ENCODE measurements at places on chromosomes 16 and 17. TPM values are rescaled to one million over a fixed set of nuclear protein-coding genes. Genes with fewer than 3 reads are reported as not detected.

- no peak for DNase-seq
- H3K27me3 ChIP-seq = peaks cover 7% of the 10 kb centered on the region
- H3K36me3 ChIP-seq = no peaks in the 10 kb centered on the region
- H3K4me3 ChIP-seq = no peak overlapping the region
- H3K27ac ChIP-seq = no peak overlapping the region
Measured at GRCh38 chr16:1035066-1035415, 37.5 kb upstream of the SSTR5 start.

The THUMPD1 gene
- polyA plus RNA-seq = 49.4 TPM

DNA sequence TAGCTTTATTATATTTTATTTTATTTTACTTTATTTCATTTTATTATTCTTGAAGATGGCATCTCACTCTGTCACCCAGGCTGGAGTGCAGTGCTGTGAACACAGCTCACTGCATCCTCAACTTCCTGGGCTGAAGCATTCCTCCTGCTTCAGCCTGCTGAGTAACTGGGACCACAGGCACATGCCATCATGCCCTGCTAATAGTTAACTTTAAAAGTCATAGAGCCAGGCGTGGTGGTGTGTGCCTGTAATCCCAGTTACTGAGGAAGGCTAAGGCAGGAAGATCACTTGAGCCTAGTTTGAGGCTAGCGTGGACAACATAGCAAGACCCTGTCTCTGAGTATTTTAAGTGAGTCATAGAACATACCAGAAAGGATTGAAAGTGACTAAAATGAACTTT is 38.7 kb downstream of the ESRP2 start:
- no peaks in the 10 kb centered on the region for H3K27me3 ChIP-seq
- H3K4me3 ChIP-seq = no peak overlapping the region
- H3K4me1 ChIP-seq = no peaks in the 10 kb centered on the region
- peaks cover 22% of the 10 kb centered on the region for H3K36me3 ChIP-seq
- no peak for DNase-seq

GRCh38 chr16:84283314-84284153 is 11.1 kb upstream of the WFDC1 start:
- no peaks in the 10 kb centered on the region for H3K4me1 ChIP-seq
- no peaks in the 10 kb centered on the region for H3K27me3 ChIP-seq
- no peak overlapping the region for H3K4me3 ChIP-seq
- no peak for DNase-seq
- no peaks in the 10 kb centered on the region for H3K36me3 ChIP-seq
- no peak overlapping the region for H3K27ac ChIP-seq

- H3K4me1 ChIP-seq = peaks cover 28% of the 10 kb centered on the region
- no peaks in the 10 kb centered on the region for H3K27me3 ChIP-seq
- no peak for DNase-seq
Measured at GRCh38 chr16:69727916-69728270, 1.5 kb upstream of the NQO1 start.

The MYCBPAP gene
- polyA plus RNA-seq = 1.8 TPM

GRCh38 chr17:70368011-70368410 is 198.7 kb downstream of the KCNJ2 start:
- DNase-seq = no peak
- no peaks in the 10 kb centered on the region for H3K4me1 ChIP-seq
- no peaks in the 10 kb centered on the region for H3K36me3 ChIP-seq
- H3K27ac ChIP-seq = no peak overlapping the region
- no peak overlapping the region for H3K4me3 ChIP-seq
- H3K27me3 ChIP-seq = no peaks in the 10 kb centered on the region

DNA sequence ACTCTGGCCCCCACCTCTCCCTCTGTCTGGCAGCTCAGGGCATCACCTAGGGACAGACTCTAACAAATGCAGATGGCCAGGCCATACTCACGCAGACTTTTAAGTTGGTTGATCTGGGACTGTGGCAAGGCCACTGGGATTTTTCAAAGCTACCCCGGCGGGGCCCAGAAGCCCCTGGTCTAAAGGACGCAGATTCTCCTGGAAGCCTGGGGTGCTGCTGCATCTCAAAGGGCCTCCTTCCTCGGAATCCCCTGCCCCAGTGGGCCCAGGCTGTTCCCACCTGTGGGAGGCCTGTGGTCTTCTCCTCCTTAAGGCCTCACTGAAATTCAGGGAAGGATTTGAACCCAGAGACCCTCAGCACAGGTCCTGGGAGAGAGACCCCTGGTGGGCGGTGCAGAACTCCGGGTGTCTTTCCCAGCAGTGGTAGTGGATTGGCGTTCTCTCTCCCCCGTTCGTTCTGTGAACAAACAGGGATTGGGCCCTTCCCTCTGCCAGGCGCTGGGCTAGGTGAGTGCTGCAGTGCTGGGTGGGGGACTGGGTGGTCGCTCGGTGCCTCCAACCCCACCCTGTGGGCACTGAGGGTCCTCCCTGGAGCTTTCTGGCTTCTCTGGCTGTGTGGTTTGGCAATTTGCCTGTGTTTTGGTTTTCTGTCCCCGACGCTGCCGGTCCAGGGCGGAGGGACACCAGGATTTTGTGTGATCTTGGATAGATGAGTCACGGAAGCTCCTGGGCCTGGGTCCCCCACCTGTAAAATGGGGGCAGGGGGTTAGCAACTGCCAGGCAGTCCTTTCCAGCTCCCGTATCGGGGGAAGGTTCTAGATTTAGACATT is 160.5 kb upstream of the GSE1 start:
- no peaks in the 10 kb centered on the region for H3K36me3 ChIP-seq
- H3K4me3 ChIP-seq = no peak overlapping the region
- DNase-seq = no peak
- H3K4me1 ChIP-seq = peaks cover 26% of the 10 kb centered on the region
- no peak overlapping the region for H3K27ac ChIP-seq
- no peaks in the 10 kb centered on the region for H3K27me3 ChIP-seq

DNA sequence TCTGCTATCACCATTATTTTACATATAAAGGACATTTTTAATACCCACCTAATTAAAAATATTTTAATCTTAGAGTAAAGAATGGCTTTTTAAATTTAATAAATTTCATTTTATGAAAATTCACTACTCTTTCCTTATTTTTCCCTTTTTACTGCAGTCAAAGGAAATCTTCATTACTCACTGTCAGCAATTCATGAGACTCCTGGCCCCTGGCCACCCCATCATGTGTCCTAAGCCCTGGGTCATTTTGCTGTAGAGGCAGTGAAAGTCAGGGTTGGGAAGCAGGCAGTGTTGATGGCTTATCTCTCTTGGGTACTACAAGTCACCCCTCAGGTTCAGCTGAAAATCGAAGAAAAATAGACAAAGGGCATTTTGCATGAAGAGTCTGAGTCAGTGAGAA is 468.6 kb upstream of the CCL2 start:
- H3K27me3 ChIP-seq = peaks cover 3% of the 10 kb centered on the region
- H3K27ac ChIP-seq = no peak overlapping the region
- H3K36me3 ChIP-seq = no peaks in the 10 kb centered on the region
- H3K4me1 ChIP-seq = no peaks in the 10 kb centered on the region

DNA sequence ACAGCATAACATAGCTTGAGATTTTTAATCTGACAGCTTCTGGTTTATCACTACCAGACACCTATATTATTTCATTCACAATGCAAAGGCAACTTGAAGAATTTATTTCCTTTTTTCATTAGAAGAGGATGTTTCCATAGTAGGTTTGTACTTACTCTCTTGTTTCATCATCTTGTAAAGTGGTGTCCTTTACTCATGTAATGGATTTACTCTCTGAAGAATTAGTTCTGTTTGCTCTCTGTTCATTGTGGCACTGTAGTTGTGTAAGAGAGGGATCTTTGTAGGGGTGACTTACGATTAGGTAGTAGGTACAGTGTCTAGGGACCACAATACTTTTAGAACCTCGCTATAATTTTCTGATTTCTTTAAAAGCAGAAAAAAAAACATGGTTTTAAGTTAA is 256.1 kb downstream of the BCAS3 start:
- no peak for DNase-seq
- H3K27me3 ChIP-seq = no peaks in the 10 kb centered on the region
- no peaks in the 10 kb centered on the region for H3K36me3 ChIP-seq
- no peak overlapping the region for H3K27ac ChIP-seq
- no peaks in the 10 kb centered on the region for H3K4me1 ChIP-seq

DNA sequence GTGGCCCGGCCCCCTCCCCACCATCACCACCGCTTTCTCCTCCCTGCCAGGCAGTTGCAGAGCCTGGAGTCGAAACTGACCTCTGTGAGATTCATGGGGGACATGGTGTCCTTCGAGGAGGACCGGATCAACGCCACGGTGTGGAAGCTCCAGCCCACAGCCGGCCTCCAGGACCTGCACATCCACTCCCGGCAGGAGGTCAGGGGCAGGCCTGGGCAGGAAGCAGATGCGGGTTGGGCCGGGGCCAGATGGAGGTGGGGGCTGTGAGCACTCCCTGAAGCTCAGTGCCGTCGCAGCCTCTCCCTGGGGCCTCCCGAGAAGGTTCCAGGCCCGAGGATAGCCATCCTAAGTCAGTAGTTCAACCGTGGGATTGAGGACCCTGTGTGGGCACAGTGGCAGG is 14.2 kb upstream of the ADGRG3 start:
- no peaks in the 10 kb centered on the region for H3K27me3 ChIP-seq
- no peak for DNase-seq
- no peak overlapping the region for H3K4me3 ChIP-seq
- H3K27ac ChIP-seq = no peak overlapping the region
- H3K4me1 ChIP-seq = no peaks in the 10 kb centered on the region
- peaks cover 87% of the 10 kb centered on the region for H3K36me3 ChIP-seq

DNA sequence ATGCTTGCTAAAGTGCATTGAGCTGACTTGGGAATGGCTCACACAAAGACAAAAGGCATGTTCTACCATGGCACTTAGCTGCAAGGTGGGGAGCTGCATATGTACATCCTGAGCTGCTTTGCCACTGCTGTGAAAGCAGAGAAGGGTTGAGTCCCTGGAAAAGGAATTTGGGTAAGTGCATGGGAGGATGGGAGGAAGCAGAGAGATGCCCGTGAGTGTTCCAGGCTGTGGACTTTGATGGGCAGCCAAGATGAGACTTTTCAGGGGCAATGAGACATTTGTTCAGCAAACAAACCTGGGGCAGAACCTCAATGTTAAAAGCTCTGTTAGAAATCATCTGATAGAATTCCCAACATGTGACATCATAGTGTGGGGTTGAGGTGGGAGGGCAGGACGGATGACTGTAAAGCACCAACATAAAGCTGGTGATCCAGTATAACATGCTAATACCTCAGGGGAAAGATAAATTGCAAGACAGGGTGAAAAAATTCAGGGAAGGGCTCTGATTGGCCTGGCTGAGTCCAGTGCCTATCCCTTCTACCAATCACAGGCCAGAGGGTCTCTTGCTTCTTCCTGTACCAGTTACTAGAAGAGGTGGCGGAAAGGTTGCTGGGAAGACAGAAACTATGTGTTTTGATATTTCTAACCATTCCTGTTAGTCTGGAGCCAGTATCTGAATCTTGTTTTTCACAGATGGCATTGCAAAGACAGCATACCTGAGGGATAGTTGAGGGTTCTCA is 163.2 kb downstream of the UTP18 start:
- no peaks in the 10 kb centered on the region for H3K4me1 ChIP-seq
- no peak overlapping the region for H3K27ac ChIP-seq
- no peak overlapping the region for H3K4me3 ChIP-seq

DNA sequence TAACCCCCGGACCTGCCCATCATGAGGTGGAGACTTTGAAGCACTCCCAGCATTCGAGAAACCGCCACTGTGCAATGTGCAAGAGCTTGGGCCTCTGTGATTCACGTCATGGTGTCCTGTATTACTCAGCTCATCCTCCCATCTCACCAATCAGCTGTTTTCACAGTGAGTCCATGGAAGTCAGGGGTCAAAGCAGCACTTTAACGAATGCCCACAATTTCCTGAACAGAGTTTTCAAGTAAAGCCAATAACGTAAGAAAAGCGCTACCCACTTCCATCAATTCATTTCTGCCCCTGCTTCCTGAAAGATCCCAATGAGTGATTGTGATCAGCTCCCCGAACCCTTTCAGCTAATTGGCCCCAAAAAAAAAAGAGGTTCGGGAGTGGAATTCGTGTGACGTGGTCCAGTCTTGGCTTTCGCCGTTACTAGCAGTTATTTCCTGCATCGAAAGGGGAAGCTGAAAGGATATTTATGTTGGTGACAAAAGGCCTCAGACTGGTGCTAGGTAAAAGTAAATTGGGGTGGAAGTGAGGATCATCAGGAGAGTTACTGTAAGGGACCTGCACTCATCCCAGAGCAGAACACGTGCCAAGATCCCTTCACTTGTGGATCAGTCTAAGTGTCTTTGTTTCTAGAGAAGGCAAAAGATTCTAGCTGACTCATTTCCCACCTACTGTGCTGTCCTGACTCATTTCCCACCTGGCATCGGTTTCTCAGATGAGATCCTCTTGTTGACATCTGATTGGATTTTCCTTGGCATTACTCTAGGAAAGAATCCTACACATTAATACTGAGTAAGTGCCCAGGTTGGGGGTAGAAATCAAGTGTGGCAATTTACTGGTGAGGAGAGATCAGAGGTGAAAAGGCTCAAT is 136.7 kb upstream of the NUDT7 start:
- no peaks in the 10 kb centered on the region for H3K4me1 ChIP-seq
- no peaks in the 10 kb centered on the region for H3K27me3 ChIP-seq
- H3K36me3 ChIP-seq = no peaks in the 10 kb centered on the region
- no peak overlapping the region for H3K27ac ChIP-seq
- H3K4me3 ChIP-seq = no peak overlapping the region

DNA sequence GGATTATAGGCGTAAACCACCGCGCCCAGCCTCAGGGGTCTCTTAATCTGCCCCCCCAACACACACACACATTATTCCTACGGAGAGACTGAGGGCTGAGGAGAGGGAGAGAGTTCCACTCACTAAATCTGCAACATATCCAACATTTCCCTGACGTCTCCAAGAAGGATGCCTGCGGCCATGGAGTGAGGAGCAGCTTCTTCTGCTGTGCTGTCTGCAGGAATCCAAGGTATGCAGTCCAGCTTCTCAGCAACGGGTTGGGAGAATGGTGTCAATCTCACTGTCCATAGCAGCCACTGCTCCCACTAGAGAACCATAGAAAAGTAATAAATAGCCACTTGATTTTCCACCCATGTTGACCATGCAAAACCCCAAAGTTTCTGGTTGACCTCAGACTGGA is 5.1 kb upstream of the PLXDC1 start:
- no peak overlapping the region for H3K4me3 ChIP-seq
- no peaks in the 10 kb centered on the region for H3K36me3 ChIP-seq
- no peak for DNase-seq
- H3K27ac ChIP-seq = no peak overlapping the region
- peaks cover 5% of the 10 kb centered on the region for H3K4me1 ChIP-seq

The MT4 gene
- polyA plus RNA-seq = not detected

DNA sequence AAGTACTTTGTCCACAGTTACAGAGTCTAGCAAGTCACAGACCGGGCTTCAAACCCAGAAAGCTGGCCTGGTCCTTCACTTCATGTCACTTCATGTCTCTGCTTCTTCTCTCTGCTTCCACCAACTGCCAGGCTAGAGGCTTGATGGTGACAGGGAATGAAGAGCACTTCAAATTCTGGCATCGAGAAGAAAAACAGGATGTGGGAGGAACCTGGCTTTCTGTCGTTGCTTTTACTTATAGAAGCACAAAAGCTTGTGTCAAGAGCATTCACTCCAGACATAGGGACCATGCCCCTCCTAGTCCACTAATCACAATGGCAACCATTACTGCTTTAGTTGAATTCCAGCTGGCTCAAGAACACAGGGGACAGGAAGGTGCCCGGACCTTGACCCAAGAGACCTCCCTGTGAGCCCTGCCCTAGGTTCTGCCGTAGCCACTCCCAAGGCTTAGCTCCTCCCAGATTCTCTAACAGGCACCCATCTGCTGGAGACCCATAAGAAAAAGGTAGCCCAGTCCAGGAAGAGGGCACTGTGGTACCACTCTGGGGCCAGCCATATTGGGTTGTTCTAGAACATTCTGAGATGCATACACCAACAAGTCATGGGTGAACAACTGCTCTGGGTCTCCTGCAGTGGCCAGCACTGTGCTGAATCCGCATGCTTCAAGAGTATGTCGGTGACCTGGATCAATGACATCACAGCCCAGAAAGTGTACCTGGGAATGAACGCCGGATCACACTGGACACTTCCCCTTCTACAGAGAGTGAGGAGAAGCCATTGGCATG is 181.8 kb downstream of the C16orf95 start:
- H3K27ac ChIP-seq = no peak overlapping the region
- H3K27me3 ChIP-seq = no peaks in the 10 kb centered on the region
- H3K4me3 ChIP-seq = no peak overlapping the region
- no peaks in the 10 kb centered on the region for H3K36me3 ChIP-seq
- H3K4me1 ChIP-seq = no peaks in the 10 kb centered on the region

Measured in large intestine (tissue), 12 donors.